ENCODE measurements at places on chromosomes 11 and 22. TPM values are rescaled to one million over a fixed set of nuclear protein-coding genes. Genes with fewer than 3 reads are reported as not detected.
A peak's percentile ranks its signal among the peaks of the same experiment; 100 is the strongest.

DNA sequence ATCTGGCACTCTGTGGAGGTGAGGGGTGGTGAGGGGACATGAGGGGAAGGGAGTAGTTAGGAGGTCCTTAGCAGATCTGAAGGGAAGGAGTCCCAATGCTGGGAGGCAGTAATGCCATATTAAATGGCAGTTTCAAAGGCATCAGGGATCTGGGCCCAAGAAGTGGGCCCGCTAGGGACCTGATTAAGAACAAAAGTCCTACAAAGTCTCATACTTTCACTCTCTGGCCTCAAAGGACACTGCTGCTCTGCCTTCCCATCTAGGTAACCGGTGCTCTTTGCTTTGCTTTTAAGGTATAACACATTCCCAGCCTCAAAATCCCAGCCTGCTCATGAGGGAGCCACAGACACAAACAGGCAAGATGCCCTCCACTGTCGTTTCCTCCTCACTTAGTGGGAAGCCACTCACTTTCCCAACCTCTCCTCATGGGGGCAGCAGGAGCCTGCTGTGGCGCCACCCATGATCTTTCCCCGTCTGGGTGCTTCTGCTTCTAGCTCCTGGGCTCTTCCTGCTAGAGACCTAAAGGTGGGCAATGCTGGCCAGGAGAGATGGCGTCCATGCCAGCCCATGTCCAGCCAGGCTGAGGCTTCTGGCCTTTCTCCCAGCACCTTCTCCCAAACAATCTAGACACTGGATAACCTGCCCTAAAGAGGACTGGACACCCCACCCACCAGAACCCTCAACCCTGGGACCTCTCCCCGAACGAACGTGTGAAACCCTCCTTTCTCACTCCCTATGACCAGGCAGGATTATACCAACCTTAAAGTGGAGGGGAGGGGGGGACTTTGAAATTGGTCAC lies 68.3 kb downstream of the PLEKHA7 start:
- peak; percentile 56 for DNase-seq

The OR5A1 gene
- total RNA-seq = not detected

DNA sequence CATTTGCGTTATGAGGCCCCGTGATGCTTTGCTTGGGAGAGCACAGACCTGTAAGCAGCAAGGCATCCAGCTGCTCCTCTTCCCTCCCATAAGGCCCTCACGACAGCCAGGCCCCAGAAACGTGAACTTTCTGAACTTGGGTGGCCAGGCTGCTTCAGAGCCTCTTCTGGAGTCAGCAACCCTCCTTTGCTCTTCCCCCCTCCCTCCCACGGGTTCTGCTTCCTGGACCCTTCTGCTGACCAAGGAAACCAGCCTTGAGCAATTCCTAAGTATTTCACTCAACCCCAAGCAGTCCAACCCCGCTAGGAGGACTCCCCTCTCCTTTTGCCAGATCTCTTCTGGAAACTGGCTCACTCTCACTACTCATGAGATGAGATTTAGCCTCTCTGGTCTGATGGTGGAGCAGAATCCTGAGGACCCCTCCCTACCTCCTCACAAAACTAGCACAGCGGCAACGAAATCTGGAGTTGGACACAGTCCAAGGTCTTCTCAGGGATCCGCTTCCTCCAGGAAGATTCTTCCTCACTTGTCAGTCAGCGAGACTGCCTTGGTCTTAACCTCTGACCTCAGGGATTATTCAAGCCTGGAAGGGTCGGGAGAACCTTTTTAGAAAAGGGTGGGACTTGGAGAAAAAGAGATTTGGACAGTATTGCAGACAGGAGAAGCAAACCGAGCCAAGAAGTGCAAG lies 86.2 kb downstream of the UBASH3B start:
- no peak for DNase-seq

GRCh38 chr22:49957826-49958365 lies 2.7 kb upstream of the PIM3 start:
- DNase-seq = no peak

The OR52E8 gene
- total RNA-seq = not detected

The OR51B5 gene
- total RNA-seq = 0.15 TPM

DNA sequence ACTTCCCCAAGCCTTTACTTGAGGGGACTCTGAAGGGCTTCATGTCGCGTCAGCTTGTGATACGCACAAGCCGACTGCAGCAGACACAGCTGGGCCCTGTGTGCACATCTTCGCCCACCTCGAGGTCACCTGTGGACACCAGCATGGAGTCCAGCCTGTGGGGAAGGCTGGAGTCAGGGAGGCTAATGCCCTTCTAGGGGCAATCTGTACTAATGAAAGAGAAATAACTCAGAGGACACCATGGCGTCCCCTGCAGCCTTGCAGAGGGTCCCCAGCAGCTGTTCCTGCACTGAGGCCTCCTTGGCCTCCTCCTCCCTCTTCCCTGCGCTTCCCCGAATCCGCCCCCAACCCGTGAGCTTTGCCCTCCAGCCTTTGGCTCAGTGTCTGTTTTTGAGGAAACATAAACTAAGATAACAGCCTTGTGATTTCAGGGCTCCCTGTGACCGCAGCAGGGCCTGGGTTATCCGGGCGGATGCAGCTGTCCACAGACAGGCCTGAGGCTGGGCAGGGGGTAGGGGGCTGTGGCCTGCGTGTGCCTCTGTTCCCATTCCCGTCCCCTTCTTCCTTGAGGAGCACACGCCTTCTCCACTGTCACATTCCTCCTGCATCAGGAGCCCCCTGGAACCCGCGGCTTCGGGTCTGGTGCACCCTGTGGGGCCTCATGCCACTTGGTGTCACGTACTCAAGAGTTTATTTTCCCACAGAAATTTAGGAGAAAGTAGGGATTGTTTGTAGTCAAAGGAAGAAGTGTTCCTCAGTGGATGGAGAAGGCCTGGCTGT lies 25.0 kb downstream of the KRTAP5-5 start:
- peak; percentile 82 for DNase-seq

The TP53I11 gene
- total RNA-seq = 8.7 TPM

DNA sequence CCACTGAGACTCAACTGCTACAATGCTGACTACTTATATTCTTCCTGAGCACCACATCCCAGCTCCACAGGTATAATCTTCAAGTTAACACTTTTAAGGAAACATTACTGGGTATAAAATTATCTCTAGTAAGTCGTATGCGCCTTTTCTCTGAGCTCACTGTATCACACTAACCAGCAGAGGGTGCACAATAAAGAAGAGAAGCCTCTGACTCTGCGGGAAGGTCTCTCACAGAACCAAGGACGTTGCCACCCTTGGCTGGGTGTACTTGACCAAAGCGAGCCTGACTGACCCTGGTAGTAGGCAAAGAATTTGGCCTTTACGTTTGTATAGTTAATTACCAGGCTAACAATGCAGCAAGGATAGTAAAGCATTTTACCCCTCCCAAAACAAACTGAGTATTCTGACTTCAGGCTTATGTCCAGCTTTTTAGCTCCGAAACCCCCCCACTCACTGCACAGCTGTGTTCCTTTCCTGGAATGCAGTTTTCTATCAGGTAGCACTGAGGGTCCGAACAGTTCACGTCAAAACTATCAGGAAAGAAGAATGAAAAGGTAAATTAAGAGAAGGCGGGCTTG lies at the start of gene BTBD18:
Gene BTBD18, minus strand, starts transcription at position 144 of the 578 bp plus-strand sequence. CDS start 631 bp downstream, outside the sequence.
- no peak for DNase-seq

The ANO5 gene
- 2.0 TPM for total RNA-seq

- no peak for DNase-seq
Measured at GRCh38 chr11:132055296-132055695, 684.9 kb downstream of the NTM start.

GRCh38 chr11:119318240-119319135 lies 1.6 kb upstream of the MCAM start:
- DNase-seq = no peak

DNA sequence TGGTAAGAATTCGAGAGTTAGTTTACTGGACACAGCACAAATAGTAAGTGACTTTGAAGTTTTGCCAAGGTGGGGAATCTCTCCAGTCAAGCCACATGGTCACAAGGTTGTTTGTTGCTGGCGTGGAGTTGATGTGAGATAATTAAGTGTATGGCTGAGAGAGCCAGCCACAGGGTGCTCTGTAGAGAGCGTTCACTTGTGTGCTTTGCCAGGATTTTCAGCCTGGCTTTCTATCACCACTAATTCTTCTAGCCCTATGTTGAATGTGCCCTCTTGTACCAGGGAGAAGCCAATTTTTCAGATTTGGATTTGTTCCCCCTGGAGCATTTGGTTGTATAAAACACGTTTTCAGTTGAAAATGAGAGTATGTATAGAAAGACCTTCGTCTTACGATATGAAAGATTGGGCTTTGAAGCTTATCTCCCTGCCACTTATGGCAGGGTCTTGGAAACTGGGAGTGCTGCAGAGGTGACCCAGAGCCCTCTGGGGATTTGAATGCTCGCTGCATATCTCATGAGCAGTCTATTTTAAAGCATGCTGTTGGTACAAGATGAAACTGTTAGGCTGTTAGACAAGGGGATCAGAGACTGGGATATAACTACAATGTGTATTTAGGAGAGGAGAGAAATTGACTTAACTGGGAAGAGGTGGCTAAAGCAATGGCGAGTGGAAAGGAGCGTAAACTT lies 28.6 kb downstream of the CSRP3 start:
- DNase-seq = no peak

The RAG2 gene
- total RNA-seq = not detected

The KRTAP5-2 gene
- not detected for total RNA-seq

DNA sequence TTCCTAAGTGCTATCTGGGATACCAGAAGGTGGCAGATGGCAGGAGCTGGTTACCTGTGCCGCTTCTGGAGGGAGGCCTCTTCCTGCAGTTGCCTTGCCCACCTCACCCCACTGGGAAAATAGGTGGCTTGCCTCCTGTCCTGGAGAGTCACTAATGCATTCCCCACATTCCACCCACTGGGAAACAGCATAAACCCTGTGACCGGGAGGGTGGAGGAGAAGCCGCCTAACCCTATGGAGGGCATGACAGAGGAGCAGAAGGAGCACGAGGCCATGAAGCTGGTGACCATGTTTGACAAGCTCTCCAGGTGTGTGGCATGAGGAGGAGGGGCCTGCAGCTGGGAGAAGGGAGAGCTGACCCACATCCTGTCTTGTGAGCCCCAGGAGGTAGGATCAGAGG lies 5.6 kb downstream of the RIC8A start:
- no peak for DNase-seq

GRCh38 chr22:33361581-33361980 lies 303.4 kb upstream of the SYN3 start:
- no peak for DNase-seq

DNA sequence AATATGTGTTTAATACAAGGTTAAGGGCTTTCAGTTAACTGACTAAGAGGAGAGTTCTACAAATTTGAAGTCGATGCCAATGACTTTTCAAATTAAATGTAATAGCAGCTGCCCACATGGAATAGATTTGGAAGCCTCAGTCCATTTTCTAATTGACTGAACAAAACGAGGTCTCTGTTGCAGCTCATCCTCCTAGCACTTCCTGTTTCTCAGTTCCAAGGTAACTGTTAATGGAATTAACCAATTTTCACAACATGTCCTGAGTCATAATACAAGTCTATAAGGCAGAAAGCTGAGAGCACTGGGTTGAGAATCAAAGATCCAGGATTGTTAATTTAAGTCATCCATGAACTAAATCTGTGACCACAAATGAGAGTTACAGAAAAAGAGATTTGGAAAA lies 177.2 kb downstream of the OPCML start:
- no peak for DNase-seq

GRCh38 chr11:6703247-6704063 lies 20.3 kb upstream of the MRPL17 start:
- peak; percentile 66 for DNase-seq

GRCh38 chr11:131228378-131228777 lies 142.0 kb upstream of the NTM start:
- no peak for DNase-seq

- DNase-seq = no peak
Measured at GRCh38 chr11:10544491-10545465, 3.8 kb upstream of the RNF141 start.

DNA sequence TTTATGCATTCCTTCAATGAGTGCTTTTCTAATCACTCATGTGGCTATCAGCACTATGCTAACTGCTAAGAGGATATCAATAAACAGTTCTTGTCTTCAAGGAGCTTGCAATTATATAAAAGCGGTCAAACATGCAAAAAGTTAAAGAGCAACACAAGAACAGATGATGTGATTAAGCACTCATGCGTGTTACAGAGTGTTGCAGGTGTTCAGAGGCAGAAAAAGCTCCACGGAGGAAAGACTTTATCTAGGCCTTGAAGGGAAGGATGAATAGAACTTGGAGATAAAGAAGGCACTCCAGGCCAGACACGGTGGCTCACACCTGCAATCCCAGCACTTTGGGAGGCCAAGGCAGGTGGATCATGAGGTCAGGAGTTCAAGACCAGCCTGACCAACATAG lies 13.6 kb downstream of the CD3E start:
- no peak for DNase-seq

The HORMAD2 gene
- total RNA-seq = 1.5 TPM

GRCh38 chr11:38182126-38182866 lies 1584.3 kb upstream of the RAG2 start:
- no peak for DNase-seq

DNA sequence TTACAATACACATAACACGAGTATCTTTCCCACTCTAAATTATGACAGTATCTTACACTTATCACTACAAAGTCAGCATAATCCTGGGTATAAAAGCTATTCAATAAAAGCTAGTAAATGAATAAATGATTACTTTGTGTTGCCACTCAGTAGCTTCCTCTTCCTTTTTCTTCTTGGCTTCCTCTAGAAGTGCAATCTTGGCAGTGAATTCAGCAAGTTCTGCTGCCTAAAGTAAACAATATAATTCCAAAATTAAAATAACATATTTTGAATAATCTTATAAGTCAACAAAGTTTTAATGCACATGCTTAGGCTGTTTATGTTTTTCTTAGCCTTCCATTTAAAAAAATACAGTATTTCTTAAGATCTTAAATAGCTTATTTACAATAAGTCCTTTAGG lies 60.4 kb downstream of the RDX start:
- DNase-seq = no peak

GRCh38 chr11:97871816-97872215 lies 1148.9 kb upstream of the CNTN5 start:
- no peak for DNase-seq

DNA sequence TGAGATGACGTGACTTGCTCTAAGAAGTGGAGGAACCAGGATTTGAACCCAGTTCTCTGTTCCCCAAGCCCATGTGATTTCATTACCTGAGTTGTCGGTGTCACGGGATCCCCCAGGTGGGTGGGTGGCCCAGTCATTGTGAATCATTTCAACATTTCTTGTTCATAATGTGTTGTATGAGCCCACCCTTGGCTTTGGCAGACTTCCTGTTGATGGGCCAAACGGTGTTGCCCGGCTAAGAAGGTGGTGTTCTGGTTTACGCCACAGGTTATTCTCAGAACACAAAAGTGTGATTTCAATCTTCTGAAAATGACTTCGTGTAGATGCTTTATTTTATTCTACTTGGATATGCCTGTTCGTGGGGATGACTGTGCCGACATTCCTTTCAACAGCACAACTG lies 21.6 kb upstream of the ST14 start:
- DNase-seq = no peak

DNA sequence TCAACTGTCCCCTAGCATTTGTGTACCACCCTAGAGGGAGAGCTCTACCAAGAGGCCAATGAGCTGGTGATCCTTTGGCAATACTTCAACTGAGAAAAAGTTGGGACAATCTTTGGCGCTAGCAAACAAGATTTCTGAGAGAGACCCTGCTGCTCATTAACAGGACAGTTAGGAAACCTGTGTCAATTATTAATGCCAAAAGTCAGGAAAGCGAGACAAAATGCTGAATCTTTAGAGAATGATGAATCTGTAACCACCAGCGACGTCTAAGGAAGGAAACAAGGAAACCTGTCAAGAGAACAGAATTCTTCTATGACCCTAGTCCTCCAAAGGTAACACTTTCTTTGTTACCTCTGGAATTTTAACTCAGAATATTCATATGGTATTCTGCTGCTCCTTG lies 19.9 kb downstream of the LARGE2 start:
- no peak for DNase-seq

- DNase-seq = no peak
Measured at GRCh38 chr22:45978275-45978713, 1.3 kb upstream of the WNT7B start.
